CMK (cell line): ENCODE measurements at places on chromosomes 5 and 9.

DNA sequence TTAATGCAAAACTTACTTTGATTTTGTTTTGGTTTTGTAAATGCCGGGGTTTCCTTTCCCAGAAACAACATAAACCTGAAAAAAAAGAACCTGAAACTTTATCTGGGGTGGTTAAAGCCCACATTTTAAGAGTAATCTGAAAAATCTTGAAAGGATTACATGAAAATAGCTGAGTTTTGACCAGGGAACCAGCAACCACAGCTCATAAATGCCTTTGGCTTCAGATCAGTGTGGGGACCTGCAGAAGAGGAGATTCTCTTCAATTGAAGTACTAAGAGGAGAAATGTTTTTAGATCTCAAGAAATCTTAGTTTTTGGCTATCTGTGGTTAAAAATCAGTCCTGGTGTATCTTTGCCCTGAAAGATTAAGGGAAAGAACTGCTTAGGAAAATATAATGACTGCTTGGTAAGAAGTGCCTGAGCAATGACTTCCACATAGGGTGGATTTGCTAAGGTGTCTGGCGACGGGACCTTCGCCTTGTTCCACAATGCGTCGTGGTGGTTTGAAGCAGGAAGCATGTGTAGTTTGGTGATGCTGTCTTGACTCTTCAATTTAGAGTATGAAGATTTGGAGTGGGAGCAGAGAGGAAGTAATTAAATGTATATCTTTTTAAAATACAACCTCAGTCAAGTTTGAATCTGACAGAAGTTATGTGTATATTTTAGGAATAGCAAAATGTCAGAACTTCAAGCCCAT is 186.5 kb downstream of the MAN2A1 start:
- no peak for DNase-seq

GRCh38 chr5:78424665-78425064 is 64.2 kb downstream of the SCAMP1 start:
- no peak for DNase-seq

DNA sequence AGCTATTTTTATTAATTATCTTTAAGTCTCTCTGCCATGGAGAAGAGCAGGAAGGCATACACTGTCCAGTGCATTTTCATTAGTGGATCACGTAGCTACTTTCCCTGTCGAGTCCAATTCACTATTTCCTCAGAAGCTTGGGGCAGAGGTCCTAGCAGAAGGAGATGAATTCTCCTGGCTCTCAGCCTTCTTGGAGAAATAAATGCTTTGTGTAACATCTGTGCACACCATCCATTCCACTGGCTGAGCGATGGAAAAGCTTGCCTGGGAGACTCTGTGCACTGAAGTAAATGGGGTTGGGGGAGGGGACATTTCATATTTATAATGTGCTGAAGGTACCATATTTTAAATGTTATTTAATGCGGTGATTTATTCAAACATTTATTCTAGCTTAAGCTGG is 23.4 kb downstream of the PROP1 start:
- no peak for DNase-seq

GRCh38 chr5:44294516-44294915 is 94.7 kb downstream of the FGF10 start:
- DNase-seq, result no peak

DNA sequence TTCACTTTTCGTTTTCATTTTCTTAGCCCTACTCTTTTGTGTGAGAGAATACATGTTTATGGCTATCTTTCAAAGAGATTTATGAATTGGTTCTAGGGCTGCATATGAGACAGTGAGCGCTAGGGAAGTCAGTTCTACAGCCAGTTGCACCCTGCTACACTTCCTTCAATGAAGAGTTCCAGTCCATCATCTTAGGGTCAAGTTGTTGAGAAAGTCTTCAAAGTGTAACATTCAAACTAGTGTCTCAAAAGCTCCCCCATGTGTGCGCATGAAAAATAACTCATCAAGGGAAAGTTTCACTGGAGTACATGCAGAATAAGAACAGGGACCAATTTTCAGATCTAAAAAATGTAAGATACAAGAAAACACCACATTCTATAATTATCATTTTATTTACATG is 317.2 kb downstream of the DEPDC1B start:
- no peak for DNase-seq

DNA sequence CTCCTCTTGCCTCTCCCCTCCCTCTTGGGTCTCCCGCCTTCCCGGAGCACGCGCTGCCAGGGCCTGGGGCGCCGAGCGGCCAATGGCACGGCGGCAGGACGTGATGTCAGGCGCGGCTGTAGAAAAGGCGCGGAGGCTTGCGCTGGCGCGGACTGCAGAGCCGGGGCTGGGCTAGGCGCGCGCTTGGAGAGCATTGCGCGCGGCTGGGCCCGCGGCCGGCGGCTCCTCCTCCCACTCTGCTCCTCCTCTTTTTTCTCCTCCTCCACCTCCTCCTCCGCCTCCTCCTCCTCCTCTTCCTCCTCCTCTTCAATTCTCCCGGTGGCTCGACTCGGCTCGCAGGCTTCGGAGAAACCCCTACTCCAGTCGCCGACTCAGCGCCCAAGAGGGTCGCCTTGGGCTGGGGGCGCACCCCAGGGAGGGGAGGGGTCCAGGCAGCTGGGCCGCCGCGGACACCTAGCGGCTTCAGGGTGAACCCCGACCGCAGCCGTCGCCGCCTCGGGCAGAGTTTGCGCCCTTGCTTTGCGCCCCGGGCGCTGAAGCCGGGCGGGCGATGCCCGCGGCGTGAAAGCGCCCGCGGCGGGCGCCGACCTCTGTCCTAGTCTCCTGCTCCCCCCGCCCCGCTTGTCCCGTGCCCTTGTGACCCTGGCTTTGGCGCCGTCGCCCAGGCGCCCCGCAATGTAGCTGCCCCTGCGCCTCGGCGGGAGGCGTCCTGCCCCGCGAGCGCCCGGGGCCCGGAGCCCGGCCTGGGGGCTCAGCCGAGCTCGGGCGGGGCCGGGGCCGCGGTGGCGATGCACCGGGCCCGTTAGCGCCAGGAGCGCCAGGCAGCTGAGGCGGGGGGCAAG is at the start of gene LHX2:
Gene LHX2, plus strand, starts transcription at position 309 of the 842 bp plus-strand sequence. CDS start 581 bp downstream, outside the sequence.
- DNase-seq, result no peak

DNA sequence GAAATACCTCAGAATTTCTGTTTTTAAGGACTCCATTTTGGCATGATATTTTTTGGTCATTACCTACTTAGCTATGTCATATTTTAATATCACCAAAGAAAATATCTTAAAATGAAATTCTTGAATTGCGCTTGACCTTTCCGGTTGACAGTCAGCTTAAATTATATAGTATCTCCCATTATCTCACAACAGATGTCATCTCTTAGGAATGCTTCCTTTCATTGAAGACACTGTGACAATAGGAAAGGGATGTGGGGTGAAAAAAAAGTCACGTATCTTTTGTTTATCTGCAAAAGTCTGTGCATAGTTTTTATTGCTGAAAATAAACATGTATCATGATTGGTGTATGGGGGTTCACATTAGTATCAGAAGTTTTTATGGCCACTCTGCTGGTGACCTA is 105.8 kb downstream of the INVS start:
- DNase-seq, result no peak

GRCh38 chr9:127444921-127445850 is 6.0 kb downstream of the RPL12 start:
- no peak for DNase-seq

GRCh38 chr9:137820161-137820855 is 57.3 kb upstream of the CACNA1B start:
- no peak for DNase-seq

DNA sequence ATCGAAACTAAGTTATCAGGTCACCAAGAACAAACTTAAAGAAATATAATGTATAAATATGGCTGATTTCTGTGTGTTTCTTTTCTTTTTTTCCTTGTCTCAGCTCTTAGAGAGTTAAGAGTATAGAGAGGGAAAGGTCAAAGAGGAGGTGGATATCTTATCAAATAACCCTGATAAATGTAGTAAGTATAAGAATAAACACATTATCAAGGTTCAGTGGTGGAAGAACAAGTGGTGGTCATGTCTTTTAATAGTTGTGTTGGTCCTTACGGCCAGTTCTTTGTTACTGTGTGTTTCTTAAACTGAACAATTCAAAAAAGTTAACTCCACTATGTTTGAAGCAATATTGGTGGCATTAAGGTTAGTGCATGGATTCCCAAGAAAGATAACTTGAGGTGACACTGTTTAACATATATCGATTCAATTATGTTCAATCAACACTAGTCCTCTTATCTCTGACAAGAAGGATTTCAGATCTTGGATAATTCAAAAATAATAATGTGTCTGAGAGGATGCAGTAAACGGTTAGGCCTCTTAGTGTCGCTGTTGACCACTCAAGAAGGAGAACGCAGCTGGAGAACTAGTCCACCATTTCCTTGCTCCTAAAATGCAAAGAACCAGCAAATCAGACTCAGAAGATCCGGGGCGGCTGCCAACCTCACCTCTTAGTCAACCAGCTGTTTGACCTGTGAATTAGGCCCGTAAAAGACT is at the start of gene PCDHGA3:
Gene PCDHGA3, plus strand, starts transcription at position 588 of the 711 bp plus-strand sequence. CDS start 205 bp downstream, outside the sequence.
- DNase-seq, result no peak

GRCh38 chr9:21461377-21461776 is 20.7 kb downstream of the IFNE start:
- DNase-seq, result no peak

GRCh38 chr9:12862611-12863410 is 88.0 kb downstream of the LURAP1L start:
- DNase-seq, result no peak

- no peak for DNase-seq
These were observed 182.3 kb upstream of the RIOK2 start for GRCh38 chr5:97365163-97365845.

- DNase-seq, result no peak
These were observed 31.4 kb downstream of the LIX1 start for GRCh38 chr5:97111004-97111403.

- DNase-seq, result no peak
These were observed 41.0 kb upstream of the MTAP start for GRCh38 chr9:21761309-21761901.

GRCh38 chr9:37976714-37977477 is 73.0 kb upstream of the SLC25A51 start:
- no peak for DNase-seq

GRCh38 chr9:128765499-128765898 is 6.2 kb downstream of the ZER1 start:
- no peak for DNase-seq

GRCh38 chr9:116039312-116039711 is 114.3 kb upstream of the PAPPA start:
- no peak for DNase-seq

- DNase-seq, result no peak
These were observed 752 bp upstream of the GLRX start for GRCh38 chr5:95823218-95823737.

GRCh38 chr9:34783951-34784487 is 74.1 kb upstream of the CCL21 start:
- DNase-seq, result no peak

GRCh38 chr9:133787754-133788025 is 49.5 kb upstream of the SARDH start:
- peak; percentile 38 for DNase-seq

- DNase-seq, result no peak
These were observed 319.9 kb downstream of the RAB3C start for GRCh38 chr5:58902765-58903164.

DNA sequence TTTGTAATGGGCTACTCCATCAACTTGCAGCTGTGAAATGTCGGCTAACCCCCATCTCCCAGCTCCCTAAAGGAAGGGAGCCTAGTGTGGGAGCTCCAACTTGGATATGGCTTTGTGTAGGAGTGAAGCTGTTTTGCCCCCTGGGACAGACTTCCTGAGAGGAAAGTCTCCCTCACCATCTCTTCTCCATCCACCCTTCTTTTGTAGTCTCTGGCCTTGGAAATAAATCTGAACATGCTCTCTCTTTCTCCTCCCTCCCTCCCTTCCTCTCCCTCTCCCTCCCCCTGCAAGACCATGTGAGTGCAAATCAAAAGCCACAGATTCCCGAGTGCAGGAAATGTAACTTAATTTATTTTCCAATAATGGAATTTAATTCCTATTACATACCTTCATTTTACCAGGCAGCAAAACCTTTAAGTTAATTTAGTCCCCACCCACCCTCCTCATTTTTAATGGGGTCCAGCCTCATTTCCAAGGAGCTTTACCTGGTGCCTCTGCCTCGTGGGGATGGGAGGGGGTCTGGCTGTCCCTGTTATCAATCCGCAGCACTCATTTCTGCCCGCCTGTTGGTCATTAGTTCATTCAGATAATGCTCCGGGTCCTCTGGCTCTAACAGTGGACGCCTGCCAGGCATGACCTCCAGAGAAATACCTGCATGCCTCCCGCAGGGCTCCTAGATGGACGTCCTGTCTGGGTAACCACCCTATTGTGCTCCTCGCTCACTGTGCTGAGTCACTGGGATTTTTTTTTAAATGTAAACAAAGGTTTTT is 122.9 kb upstream of the TAF11L2 start:
- DNase-seq, result no peak

- no peak for DNase-seq
These were observed 42.5 kb upstream of the SYNPO start for GRCh38 chr5:150598006-150598405.

DNA sequence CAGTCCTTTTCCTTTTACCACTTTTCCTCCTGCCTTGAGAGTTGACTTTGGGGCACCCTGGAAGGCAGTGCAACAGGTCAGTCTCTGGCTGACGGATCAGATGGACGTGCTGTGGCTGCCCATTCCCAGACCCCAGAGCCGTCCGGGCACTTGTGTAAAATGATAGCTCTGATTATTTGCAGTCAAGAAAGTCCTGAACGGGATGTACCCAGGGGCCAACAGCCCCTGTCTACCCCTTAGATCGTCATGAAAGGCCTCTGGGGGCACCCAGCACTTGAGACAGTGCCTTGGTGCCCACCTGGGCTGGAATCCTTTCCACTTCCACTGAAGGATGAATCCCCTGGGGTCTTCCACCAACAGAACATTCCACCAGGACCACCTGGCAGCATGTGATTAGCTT is 17.7 kb upstream of the ANGPTL2 start:
- no peak for DNase-seq

DNA sequence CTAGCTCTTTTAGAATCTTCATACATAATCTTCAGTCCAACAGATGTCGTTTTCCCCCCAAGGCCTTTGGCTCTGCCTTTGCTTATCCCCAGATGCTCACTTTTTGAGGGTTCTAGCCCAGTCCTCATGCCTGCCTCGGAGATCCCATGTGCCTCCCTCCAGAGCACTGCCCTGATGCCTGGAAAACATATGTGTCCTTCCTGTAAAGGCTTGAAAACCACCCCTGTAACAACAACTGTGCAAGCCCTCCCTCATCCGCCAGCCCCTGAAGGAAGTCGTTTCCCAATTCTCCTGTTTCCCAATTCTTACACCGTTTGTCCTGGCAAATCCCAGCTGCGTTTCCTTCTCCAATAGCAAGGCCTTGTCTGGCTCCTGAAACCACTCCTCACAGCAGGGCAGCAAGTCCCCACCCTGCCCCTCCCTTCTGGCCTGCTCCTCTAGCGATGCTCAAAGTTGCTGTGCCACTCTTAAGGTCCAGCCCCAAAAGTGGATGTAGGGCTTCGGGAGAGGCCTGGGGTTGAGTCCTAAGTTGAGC is 52.2 kb downstream of the SLC36A1 start:
- DNase-seq, result no peak
